ENCODE measurements at places on chromosomes 6 and 20.

GRCh38 chr6:35484921-35485392 lies 11.9 kb downstream of the TEAD3 start:
- DNase-seq: no peak

DNA sequence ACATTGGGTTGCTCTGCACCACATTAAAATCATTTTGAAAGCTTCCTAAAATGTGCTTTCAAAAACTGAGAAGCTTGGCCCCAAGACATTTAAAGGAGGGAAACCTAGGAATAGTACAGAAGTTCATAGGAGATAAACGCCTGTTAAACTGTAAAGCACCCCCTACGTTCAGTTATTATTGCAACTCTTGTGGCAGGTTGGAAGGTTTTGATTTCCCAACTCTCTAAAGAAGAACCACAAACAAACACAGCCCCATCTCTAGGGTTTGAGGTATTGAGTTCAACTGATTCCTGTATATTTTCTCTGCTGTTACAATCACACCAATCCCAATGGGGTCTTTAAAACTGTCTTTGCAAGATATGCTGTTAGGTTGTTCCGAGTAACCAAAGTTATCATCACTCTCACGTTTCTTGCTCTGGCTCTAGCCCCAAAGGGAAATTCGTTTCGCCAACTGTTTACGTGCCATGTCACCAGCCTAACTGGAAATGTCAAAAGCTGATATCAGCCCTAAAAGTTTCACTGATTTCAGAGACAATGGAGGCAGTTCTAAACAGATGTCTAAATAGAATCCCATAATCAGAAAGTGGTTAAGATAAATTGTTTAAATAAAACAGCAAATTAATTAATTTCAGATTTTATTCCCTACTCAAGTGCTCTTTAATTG lies 12.1 kb downstream of the TFAP2A start:
- no peak for DNase-seq

- DNase-seq: no peak
Observed at GRCh38 chr6:113211170-113211569, 646.0 kb upstream of the MARCKS start.

DNA sequence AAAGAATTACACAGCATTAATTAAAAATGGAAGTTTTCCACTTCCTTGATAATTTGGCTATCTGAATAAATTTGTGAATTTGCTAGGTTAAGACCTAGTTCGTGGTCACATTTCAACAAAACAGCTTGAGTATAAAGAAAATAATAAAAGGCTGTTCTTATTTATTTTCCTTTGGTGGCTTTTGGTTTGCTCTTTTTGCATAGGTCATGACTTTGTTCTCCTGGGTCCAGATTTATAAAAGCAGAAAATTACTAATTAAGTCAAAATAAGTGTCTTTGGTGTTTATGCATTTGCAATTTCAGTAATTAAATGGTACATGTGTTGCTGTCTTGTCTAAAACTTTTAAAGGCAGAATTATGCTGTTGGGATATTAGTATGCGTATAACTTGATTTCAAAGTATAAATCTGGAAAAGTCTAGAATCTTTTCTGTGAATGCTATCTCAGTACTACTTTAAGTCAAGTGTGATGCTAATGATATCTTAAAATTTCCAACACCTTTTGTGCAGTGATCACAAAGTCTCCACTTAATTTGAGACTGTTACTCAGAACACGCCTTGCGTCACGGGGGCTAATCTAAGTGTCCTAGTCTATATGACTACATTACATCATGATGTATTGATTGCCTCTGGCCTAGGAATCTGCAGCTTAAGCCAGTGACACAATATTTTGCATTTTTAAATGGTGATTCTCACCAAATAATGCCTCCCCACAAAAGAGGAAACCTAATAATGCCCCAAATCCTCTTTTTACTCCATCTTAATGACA lies 41.0 kb downstream of the GNAS start:
- DNase-seq: no peak

GRCh38 chr20:1331101-1331500 lies 2.2 kb upstream of the SDCBP2 start:
- no peak for DNase-seq

GRCh38 chr20:3781153-3781910 lies at the start of gene SPEF1:
TSS of gene SPEF1 (minus strand) at chr20:3781448. CDS start at chr20:3781287, 161 bp downstream.
- DNase-seq: peak; percentile 73

GRCh38 chr20:3238616-3239025 lies 369 bp downstream of the SLC4A11 start:
- peak; percentile 57 for DNase-seq

- no peak for DNase-seq
Observed at GRCh38 chr20:44981736-44982406, 15.6 kb downstream of the STK4 start.

DNA sequence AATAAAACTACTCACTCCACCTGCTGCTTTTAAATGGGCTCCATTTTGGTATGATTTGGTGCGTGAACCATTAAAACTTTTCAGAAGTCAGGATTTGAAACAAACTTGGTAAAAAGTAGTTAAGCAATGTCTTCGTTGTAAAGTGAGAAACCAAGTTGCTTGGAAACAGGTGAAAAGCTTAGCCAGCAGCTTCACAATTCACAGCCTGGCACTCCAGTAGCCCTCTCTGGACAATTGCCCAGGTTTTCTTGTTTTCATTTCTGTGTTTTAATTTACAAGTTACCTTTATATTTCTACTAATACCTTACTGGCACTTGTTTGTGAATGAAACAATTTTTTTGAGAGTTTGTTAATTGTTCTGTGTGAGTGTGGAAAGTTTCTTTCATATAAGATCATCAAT lies 12.8 kb downstream of the NT5E start:
- DNase-seq: no peak

GRCh38 chr6:119966484-119966883 lies 616.9 kb upstream of the MAN1A1 start:
- DNase-seq: no peak

DNA sequence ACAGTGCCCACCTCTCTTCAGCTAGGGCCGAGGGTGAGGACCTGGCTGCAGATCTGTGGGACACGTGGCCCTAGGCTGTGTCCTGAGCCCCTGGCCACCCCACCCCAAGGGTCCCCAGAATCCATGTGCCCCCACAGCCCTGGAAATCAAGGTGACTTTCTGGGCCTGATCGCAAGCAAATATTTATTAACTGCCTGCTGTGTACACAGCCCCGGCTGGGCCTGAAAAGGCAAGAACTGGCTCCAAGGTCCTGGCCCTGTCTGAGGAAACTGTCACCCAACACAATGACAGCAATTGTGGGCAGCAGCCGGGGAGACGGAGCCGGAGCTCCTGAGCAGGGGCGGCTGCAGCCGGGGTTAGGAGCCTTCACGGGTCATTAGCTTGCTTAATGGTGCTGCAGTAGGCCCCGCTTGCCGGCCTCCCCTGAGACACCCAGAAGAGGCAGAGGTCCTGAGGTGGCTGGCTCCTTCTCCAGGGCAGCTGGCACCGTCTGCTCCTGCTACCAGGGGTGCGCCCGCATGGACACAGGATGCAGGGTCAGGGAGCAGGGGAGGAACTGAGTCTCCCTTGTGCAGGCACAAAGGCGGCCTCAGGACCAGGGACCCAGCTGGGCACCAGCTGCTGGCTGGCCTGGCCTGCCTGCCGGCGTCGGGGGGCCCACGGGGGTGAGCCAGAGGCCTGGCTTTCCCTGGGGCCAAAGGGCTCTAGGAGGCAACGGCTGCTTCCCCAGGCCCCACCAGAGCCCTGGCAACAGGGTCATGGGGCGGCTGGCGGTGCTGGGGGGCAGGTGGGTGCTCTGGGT lies 24.1 kb downstream of the NPEPL1 start:
- peak; percentile 80 for DNase-seq

DNA sequence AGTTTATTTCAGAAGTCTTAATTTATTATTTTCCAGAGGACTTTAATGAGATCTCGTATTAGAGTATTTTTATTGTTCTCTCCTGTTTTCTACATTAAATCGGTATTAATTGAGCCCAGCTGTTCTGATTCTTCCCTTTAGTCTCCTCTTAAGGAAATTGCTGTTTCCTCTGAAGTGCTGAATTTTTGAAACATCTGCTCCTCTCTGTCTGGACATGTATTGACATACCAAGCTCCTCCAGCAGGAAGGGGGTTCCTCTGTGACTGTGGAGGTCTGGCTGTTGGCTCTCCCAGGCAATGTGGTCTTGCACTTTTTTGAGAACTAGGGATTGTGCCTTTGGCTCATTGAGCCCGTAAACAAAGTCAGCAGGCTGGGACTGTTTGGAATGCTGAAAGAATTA lies 74.9 kb downstream of the MAP3K4 start:
- DNase-seq: no peak

DNA sequence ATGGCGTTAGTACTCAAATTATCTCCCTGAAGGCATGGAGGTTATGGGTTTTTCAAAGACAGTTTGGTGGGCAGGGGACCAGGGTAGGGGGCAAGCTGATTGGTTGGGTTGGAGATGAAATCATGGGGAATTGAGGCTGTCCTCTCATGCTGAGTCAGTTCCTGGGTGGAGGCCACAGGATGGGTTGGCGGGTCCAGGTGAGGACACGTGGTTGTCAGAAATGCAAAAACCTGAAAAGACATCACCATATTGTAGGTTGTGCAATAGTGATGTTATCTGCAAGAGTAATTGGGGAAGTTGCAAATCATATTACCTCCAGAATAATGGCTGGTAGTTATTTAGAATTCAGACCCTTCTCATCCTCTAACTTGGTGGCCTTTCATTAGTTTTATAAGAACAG lies 30.1 kb downstream of the GPX6 start:
- no peak for DNase-seq

- no peak for DNase-seq
Observed at GRCh38 chr6:151181706-151182363, 57.9 kb upstream of the AKAP12 start.

DNA sequence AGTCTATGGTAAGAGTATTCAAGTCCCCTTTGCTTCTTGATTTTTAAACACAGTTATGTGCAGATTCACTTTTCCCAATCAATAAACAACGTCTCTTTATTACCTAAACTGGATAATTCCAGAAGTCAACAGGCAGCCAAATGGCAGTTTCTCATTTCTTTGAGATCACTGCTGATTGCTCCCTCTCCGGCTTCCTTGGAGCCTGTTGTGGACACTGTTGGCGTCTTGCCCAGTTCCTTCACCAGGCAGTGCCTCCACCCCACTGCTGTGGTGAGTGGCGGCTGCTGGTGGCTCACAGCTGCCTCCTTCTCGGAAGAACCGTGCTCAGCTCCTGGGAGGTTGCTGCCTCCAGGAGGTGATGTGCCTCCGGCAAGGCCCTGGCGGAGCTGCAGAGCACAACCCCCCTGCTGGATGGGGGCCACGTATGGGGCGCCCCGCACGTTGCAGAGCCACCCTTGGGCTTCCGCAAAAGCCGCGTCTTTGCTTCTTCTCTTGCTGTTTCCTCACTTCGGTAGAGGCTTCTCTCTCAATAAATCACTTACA lies 105.1 kb upstream of the CNKSR3 start:
- DNase-seq: no peak

DNA sequence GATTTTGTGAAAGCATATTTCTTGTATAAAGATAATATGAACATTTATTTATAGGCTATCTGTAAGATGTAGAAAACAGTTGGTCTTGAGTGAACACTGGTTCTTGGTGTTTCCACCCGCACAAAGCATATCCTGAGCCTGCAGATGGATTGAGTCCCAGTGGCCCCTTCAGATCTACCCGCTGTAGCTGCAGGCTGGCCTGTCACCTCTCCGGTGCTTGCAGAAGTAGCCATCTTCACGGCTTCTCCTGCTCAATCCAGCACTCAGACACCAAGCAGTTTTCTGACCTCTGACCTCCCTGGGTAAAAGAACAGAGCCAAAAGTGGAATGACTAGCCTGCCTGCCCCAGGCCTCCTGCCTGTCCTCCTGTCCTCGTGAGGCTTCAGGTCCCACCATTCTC lies 22.7 kb downstream of the LYRM2 start:
- no peak for DNase-seq

- no peak for DNase-seq
Observed at GRCh38 chr20:43831481-43832065, 83.1 kb upstream of the TOX2 start.

DNA sequence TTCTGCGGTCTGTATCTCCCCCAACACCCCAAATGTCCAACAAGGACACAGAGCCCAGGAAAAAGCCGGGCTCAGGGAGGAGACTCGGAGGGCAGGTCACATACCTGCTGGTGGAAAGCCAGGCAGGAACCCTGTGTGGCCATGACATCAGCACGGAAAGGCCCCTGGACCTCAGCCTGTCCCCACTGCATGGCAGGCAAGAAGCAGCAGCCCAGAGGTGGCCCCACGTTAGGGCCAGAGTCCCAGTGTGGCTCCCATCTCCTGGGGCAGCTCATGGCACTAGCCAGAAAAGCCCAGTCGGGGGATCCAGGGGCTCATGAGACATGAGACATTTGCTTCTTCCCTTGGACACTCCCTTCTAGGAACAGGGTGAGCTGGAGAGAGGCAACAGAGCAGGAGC lies 258.7 kb downstream of the DLL1 start:
- DNase-seq: no peak

- DNase-seq: no peak
Observed at GRCh38 chr6:35601331-35602132, 87.2 kb downstream of the FKBP5 start.

DNA sequence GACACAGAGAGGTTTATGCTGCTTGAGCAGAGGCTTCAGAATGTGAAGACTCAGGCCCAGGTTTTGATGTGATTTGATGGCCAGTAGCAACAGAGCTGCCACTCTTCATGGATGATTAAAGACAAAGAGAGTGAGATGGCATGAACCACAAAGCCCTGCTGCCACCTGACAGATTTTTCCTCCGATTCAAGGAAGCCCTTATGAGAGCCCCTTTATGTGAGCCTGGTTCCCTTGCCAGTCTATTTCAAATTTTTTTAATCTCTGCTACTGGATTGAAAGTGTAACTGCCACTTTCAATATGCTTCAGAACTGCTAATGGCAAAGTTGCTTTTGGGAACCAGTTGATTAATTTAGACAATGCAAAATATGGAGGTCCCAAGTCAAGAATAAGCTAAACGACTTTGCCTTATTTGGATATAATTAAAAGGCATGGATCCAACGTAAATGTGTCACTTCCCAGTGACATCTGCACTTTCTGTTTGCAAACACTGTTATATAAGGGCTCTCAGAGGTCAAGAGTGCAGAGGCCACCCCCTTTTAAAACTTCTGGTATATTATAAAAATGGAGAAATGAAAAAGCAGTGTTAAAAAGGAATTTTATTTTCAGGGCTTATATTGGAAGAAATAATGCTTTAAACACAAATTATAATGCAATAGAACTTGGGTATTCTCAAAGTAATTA lies 238.9 kb upstream of the FLRT3 start:
- DNase-seq: no peak

DNA sequence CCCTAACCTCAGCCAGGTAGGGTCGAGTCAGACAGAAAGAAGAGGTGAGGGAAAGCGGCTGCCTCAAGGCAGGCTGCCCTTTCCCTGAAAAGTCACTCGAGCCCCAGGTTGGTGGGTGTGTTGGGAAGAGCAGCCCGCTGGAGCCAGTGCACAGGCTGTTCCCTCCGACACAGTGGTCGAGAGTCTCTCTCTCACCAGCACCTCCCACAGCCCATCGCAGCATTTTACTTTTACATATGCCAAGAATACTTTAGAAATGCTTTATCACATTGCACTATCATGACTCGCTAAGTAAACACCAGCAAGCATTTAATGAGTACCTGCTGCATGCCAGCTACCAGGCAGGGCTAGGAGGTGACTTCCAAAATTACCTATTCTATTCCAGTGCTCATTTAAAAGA lies 1.7 kb downstream of the PRPH2 start:
- no peak for DNase-seq

GRCh38 chr6:107110200-107110599 lies 5.1 kb downstream of the BEND3 start:
- no peak for DNase-seq

Data from nephron progenitor cell (in vitro differentiated cells).